ENCODE measurements at places on chromosomes 7 and 10.

DNA sequence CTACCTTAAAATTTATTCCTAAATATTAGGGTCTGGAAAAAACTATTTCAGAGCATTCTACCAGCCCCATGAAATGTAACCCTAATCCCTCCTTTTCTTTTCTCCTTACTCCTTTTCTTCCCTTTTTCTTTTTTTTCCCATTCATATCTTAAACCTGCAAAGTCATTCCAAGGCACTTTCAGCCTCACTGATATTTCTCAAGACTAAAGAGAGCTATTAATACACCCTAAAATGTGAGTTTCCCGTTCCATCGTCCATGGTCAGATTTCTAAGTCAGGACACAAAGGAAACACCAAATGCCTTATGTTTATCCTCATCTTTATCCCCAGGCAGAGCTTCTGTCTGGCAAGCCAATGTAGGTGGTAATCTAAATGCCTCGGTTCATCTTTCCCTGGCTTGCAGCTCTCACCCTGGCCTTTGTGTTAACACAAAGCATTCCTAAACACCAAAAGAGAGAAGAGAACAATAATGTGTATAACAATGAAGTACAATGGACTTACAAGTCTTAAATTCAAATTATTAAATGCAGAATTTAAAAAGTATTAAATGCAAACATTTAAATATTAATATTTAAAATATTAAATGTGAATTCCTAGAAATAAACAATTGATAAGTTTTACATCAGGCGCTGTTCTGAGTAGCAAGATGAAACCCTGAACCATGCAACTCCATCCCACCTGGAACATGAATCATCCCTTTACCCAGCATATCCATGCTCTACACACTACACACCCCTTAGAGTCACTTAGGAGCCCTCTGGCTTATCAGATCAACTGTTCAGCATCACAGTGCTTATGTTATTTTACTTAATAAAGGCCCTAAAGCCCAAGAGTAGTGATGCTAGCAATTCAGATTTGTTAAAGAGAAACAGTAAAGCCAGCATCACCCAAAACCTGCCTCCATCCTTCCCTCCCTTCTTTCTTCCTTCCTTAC, 26.8 kb downstream of the MICU1 start:
- DNase-seq = no peak

DNA sequence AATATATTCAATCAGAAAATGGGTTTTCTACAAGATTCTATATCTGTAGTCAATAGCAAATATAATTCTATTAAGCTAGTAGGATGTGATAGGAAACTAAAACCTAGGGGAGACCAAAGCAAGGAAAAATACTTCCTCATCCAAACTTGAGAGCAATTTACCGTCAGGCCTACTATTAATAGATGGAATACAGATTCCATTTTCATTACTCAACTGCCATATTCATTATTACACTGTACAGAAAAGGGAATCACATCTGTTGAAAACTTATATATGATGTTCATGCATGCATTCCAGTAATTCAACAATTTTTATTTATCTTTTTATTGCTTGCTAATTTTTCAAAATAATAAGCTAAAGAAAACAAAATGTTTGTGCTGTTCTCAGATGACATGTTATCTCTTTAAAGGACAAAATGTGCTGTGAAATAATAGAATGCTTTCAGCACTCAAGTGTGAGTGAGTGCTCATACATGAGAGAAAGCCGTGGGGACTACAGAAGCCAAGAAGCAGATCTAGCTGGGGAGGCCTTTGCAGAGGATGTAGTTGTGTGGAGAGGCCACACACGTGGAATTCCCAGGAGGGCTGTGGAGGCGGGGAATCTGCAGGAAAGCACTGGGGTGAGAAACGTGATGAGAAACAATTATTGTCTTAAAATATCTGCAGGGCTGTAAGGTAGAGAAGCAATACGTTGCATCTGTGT, 110.0 kb downstream of the EGFR start:
- no peak for DNase-seq

DNA sequence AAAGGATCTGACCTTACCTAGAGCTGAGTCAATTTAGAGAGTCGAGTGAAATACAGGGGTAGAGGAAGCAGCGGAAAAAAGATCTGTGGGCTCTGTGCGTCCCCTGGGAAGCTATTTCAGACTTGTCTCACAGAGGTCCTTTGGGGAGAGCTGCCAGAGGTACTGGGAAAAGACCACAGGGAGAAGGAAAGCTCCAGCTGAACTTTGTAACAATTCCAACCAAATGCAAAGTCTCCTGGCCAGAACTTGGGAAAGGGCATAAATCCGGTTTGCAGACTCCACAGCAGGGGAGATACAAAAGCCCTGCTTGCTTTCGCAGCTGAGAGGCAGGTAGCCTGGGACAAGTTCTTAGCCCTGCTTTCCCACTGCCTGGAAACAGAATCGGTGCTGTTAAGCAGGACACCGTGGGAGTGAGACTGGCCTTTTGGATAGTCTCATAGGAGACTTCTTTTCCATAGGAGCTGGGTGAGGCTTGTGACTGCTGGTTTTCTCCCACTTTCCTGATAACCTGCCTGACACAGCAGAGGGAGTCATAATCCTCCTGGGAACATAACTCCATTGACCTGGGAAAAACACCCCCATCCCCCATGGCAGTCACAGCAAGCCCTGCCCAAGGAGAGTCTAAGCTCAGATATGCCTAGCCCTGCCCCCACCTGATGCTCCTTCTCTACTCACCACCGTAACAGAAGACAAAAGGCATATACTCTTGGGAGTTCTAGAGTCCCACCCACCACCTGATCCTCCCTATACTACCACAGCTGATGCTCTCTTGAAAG, 926.2 kb downstream of the KCNMA1 start:
- no peak for DNase-seq

DNA sequence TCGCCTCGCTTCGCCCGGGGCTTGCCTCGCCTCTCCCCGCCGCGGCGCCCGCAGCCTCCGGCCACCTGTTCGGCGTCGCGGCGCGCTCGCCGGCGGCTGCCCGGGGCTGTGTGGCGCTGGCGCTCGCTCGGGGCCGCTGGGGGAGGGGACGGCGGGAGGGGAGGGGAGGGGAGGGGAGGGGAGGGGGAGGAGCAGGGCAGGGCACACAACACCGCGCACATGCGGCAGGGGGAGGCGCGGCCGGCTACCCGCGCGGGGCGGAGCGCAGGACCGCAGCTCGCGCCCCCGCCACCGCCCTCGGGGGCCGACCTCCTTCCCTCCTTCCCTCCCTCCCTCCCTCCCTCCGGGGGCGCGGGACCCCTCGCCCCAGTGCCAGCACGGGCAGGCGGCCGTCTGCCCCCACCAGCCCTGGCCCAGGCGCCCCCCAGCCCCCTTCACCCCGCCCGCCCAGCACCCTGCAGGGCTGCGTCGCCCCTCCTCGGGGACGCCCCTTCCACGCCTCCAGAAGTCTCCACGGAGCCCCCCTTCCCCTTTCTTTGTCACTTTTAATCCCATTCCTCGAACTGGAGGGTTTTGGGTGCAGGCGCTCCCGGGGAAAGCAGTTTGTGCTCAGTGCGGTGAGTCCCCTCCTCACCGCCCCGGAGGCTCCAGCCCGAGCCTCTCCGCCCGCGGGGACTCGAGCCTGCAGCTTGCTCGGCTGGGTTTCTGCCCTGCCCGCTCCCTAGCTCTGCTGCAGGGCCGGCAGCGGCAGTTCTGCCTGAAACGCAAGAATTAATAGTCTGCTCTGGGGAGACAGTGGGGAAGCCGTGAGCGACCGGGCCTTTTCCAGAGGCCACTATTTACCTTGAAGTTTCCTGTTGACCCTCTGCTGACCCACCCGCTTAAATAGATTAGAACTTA, at the start of gene PARD3:
Gene PARD3 (minus strand): TSS at position 112 of the 900 bp plus-strand sequence. CDS start 301 bp downstream, outside the sequence.
- DNase-seq = no peak

- no peak for DNase-seq
Measured at GRCh38 chr10:16944986-16945385, 127.8 kb upstream of the RSU1 start.

- DNase-seq = no peak
Measured at GRCh38 chr7:105849122-105849855, 27.1 kb downstream of the ATXN7L1 start.

GRCh38 chr7:117485118-117485620, 5.3 kb downstream of the CFTR start:
- DNase-seq = no peak

- DNase-seq = no peak
Measured at GRCh38 chr7:42049761-42050160, 187.2 kb downstream of the GLI3 start.

DNA sequence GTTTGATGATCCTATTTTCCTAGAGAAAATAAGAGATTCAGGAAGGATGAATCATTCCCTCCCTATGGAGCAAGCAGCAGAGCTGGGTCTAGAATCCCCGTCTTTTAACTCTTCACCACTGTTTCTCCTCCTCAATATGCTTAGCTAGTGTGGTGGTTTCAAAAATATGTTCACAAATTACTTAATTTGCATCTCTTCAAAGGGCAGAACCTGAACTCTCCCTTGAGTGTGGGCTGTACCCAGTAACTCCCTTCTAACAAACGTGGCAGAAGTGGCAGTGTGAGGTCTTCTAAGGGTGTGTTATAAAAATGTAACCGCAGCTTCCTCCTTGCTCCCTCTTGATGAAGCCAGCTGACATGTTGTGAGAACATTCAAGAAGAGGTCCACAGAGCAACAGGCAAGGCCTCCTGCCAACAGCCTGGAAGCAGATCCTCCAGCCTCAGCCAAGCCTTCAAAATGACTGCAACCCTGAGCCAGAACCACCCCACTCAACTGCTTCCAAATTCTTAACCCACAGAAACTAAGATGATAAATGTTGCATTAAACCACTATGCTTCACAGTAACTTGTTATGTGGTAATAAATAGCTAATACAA, 36.6 kb downstream of the SRPK2 start:
- peak; percentile 83 for DNase-seq

Measured in GDM1 (cell line).